Hematopoietic multipotent progenitor cell treated with erythropoietin and hydrocortisone succinate and interleukin-3 and kit ligand, for 15 days (in vitro differentiated cells): ENCODE measurements at places on chromosomes 3 and 15.

DNA sequence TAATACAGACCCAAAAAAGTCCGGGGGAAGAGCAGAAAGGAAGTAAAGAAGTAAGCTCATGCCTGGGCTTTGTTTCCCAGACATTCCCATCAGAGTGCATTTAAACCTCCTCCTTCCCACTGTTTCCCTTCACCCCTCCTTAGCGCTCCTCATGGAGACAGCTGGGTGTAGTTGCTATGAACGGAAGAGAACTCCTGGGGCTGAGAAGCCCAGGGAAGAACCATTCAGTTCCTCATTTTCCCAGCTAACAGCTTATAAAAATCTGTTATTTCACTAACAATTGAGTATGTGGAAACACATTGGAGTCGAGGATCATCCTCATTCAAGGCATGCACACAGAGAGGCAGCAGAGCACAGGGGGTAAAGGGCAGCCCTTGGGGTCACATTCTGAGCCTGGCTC, 299.3 kb downstream of the SHQ1 start:
- no peak for DNase-seq

DNA sequence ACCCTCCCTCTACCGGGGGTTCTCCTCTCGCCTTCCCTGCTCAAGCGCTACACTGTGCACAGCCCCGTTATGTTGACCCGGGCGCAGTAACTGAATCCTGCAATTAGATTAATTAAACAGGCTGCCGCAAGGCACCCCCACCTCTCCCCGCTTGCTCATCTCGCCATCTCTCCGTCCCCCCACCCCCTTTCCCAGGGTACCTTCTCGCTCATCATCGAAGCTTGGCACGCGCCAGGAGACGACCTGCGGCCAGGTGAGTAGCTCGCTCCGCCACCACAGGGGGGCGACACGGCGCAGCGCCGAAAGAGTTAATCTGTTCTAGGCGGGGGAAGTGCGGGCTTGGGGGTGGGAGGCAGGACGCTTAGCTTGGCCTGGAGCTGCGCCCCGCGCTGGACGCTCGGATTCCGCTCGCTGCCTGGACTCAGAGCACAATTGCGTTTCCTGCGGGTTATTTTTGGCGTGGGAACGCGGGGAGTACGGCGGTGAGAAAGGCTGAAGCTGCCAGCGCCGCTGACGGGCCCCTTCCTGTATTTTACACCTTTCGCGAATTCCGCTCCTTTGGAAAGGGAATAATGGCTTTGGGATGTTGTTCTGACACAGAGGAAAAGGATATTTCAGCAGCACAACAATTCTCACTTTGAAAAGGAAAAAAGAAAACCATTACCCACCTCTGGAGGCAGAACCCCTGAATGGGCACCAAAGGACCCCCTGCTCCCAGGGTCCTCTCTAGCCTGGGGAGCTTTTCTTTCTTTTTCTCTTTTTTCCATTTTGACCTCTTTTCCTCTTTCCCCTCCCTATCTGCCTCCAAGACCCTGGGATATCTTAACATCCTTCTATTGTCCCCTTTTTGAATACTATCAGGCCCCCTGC, 1.5 kb downstream of the DLL4 start:
- DNase-seq = peak; percentile 14

GRCh38 chr15:80507131-80507530, 102.9 kb downstream of the ARNT2 start:
- no peak for DNase-seq

DNA sequence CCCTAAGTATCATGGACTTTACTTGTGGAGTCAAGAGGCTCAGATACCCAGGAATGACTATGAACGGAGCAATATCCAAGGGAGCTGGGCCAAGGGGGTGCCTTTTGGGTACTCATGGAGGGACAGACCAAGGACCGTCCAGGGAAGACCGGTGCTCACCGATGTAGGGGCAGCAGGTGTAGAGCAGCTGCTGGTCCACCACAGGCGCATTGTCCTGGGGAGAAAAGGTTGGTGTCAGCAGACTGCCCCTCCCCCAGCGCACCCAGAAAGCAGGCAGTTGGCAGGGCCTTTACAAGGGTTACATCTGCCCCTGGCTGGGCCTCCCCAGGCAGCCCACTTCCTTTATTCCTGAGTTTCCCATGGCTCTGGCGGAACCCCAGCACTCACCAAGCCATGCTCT, 7.5 kb downstream of the CDAN1 start:
- no peak for DNase-seq

DNA sequence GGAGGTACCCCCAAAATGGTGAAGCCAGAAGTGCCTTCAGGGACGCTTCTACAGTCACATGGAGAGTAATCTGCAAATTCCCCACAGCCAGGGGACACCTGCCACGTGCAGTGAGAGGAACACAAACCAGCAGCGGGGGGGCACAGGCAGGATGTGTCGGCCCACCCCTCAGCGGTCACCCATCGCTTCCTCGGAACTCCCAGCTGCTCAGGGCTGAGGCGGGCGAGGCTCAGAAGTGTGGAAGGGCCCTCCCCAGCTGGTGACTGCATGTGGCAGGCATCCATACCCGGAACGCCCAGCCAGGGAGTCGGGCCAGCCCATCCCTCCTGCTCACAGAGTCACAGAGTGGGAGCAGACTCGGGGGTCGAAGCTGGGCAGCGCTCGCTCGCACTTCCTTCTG, 63.7 kb downstream of the SLC12A8 start:
- DNase-seq = no peak

DNA sequence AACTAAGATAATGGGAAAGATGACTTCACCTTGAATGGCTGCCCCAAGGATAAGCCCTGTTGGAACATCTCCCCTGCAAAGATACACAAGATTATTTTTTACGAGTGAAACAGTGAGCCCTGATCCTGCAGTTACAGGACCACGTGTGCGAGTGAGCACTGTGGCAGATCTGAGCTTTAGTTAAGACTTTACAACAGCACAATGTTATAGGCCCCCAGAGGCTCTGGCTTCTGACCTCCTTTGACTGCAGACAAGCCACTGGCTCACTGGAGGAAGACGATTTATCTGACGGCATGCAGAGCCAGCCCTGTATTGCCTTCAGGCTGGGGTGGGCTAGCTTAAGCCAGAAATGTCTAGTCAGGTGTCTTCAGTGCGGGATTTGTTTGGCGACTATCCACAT, 174.4 kb downstream of the ARRDC4 start:
- DNase-seq = no peak

DNA sequence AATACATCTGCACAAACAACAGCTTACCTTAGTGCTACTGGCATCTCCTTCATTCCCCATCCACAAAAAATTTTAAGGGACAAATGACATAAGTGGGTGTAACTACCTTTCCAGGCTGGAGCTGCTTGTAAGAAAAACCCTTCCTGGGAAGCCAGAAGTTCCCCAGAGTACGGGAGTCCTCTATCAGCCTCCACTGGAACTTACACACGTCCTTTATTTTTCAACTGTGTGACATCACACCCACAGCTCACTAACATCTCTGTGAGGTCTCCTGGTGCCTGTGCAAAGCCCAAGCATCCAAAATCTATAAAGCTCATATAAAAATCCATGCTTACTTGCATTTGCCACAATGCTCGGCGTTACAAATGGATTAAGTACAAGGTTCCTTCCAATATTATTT, 27.6 kb downstream of the LRIG1 start:
- DNase-seq = no peak

GRCh38 chr15:58182460-58183163, 44.4 kb downstream of the AQP9 start:
- DNase-seq = no peak

GRCh38 chr3:172029425-172030098, 9.8 kb upstream of the FNDC3B start:
- no peak for DNase-seq

DNA sequence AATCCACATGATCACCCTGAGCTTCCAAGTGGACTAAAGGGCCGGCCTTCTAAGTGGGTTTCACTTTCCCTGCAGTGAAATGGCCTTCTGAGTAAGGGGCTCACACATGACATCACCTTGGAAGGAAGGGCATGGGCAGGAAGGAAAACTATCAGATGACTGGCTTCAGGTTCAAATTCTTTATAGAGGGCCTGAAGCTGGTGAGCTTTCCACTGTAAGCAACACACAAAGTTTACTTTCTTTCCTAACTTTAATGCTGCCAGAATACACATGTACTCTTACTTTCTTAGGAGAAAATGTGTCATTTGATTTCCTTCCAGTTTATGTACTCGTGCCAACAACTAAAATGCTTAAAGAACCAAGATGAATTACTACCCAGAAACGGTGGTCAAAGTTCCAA, 475.6 kb downstream of the FOXP1 start:
- no peak for DNase-seq

DNA sequence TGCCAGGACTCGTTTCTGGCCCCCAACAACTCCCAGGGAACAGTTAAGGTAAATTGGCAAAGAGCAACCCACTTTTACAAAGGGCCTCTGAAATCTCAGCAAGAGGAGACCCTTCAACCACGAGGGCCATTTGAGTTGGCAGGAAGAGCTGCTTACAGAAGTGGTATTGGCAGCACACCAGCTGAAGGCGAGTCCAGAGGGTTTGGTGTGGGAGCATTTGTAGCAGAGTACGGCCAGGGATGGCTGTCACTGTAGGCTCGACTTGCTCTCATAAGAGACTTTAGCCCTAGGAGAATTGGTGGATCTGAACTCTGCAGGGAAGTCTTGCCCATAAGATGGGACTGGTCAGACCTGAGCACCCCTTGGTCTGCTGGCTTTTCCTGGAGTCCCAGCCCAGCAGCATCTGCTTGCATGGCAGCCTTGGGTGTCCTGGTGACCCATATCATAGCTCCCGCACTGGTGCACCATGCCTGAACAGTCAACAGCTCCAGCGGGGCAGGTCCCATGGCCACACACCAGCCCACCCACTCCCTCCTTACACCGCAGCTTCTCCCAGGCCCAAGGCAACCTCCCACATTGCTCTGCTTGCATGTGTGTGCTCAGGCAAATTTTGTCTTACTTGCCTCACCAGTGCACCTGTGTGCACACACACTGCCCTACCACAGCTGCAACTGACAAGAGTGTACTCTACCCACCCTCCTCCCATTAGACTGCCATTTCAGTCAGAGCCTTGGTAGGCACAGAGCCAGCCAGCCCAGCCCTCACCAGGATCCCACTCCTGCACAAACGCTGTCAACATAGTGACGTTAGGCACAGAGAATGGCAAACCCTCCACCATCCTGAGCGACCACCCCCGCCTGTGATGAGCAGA, 861.6 kb upstream of the DPPA4 start:
- DNase-seq = no peak

GRCh38 chr15:42903388-42904324, 16.9 kb downstream of the TTBK2 start:
- DNase-seq = no peak

GRCh38 chr3:98555025-98555379, 23.2 kb downstream of the GPR15 start:
- no peak for DNase-seq

DNA sequence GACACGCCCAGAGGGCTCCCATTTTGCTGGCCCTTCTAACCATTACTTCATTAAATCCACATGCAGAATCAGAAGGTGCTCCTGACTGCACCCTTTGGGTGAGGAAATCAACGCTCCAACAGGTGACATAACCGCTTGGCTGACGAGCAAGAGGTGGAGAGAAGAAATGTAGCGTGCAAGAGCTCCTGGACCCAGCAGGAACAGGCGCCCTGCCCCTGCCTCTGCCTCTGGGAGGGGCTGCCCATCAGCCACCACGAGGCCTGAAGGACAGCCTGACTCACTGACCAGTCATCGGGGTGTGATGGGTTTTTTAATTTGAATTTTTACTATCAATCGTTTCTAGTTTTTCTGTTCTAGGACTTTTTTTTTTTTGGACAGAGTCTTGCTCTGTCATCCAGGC, 218.2 kb downstream of the ADAMTS17 start:
- DNase-seq = no peak

- DNase-seq = no peak
Observed at GRCh38 chr3:23697416-23697815, 108.3 kb upstream of the UBE2E1 start.

DNA sequence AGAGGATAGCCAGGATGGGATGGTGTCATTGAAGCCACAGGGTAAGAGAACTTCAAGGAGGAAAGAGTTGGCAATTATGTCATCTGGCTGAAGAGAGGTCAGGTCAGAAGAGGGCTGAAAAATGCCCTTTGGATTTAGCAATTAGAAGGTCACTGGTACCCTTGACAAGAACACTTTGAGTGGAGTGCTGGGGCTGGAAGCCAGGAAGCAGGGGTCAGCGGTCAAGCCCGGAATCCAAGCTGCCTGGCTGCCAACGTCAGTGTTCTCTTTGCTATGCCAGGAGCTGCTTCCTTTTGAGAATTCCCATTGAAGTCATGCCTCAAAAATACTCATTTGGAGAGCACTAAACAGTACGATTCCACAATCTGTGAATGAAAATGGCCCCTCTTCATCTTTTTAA, 386.5 kb downstream of the SHQ1 start:
- DNase-seq = no peak

- no peak for DNase-seq
Observed at GRCh38 chr15:75107908-75108838, 84.8 kb downstream of the PPCDC start.

- DNase-seq = no peak
Observed at GRCh38 chr3:65945953-65946352, 92.8 kb downstream of the MAGI1 start.

DNA sequence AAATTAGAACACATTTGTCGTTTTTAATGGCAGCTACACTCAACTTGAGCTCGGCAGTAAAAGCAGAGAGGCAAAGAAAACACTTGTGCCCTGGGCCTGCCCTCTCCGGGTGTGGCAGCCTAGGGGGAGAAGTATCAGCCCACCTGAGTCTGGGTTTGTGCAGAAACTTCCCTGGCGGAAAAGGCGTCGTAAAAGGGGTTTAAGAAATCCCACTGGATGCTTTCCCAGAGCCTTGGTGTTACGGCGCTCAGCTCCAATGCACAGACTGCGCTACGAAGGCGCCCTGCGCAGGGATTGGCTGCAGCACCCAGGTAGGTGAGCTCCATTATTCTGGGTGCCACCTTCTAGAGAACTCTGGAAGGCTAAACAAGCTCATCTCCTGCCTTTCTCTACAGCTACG, 461.5 kb upstream of the NR2F2 start:
- no peak for DNase-seq

DNA sequence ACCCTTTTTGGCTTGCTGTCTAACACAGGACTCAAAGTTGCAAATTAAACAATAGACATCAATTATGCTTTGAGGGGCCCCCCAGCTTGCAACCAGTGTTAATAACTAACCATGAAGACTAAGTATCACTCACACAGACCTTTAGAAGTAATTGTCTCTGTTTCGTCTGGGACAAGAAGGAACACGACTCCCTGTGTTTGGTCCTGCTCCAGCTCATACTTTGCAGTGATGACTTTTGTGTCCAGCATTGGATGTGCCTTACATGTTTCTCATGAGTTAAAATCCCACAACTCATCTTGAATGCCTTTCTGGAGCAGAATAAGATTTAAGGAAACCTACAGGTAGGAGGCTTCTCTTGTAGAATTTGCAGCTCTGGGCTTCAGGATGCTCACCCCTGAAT, 53.1 kb downstream of the GMNC start:
- DNase-seq = no peak

DNA sequence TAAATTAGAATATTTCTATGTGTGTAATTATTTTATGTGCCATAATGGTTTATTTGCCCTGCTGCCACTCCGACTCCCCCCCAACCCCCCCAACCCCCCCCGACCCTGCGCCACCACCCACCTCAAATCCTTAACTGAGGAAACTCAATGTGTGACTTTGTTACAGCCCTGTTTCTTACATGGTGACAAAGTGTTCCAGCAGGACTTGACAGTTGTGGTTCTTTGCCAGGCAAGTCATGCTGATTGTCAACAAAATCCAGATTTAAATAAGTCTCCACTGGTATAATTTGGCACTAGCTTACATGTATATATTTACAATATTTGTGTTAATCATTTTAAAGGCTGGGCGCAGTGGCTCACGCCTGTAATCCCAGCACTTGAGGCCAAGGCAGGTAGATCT, 7.7 kb downstream of the EBLN2 start:
- no peak for DNase-seq

- no peak for DNase-seq
Observed at GRCh38 chr15:42848846-42849245, 71.7 kb downstream of the TTBK2 start.
